ENCODE measurements at places on chromosomes 7 and 10.

DNA sequence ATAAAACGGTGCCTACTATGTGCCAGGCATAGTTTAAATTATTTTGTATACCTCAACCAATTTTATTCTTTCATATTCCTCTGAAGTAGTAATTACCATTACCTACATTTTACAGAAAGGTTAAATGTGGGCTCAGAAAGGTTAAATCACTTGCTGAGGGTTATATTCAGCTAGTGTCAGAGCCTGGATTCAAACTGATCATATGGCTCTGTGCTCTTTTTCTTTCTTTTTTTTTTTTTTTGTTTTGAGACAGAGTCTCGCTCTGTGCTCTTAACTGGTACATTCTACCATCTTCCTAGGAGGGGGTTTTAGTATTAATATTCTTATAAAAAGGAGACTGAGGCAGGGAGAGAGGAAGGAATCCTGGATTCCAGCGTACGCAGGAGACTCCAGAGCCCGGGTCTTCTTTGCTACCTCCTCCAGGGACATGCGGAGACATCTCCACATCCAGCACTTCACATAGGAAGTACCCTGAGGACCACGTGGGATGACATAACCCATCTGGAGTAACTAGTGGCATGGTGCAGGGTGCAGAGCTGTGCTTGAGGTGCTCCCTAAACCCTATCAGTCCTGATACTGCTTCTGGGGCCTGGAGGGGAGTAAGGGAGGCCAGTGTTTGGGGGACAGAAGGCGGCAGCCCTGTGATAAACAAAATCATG is 29.6 kb upstream of the ATXN7L1 start:
- H3K36me3 ChIP-seq: peaks cover 4% of the 10 kb centered on the region
- H3K4me3 ChIP-seq: no peak overlapping the region
- H3K27ac ChIP-seq: no peak overlapping the region
- no peaks in the 10 kb centered on the region for H3K27me3 ChIP-seq

- H3K4me1 ChIP-seq: no peaks in the 10 kb centered on the region
- H3K4me3 ChIP-seq: no peak overlapping the region
- H3K27ac ChIP-seq: no peak overlapping the region
- no peaks in the 10 kb centered on the region for H3K27me3 ChIP-seq
- H3K36me3 ChIP-seq: no peaks in the 10 kb centered on the region
These were observed 39.7 kb upstream of the TEX47 start for GRCh38 chr7:88835147-88835728.

DNA sequence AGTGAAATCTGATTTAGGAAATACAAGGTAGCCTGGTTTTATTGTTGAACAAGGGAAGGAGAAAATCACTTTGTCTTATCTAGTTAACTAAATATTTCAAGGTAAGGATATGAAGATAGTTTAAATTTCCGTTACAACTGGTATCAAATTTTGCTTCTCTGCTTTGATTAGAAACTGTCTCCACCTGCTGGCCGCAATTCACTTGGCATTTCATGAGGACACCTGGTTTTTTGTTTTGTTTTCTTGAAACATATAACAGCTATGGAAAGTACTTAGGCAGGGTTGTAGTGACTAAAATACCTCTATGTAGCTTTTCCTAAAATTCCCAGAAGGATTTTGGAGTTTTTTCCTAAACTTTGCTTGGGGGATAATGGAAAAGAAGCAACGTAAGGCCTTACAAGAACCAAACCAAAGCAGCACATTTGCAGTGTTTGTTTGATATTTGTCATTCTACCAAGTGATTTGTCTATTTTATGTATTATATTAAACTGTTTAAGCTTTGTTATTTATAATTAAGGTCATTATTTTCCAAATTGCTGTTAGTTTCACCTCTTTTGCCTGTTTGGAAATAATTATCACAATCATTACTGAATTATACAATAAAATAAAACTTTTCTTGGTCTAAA is 73.6 kb downstream of the AHCYL2 start:
- H3K27ac ChIP-seq: no peak overlapping the region
- no peaks in the 10 kb centered on the region for H3K27me3 ChIP-seq
- no peak for DNase-seq
- H3K4me3 ChIP-seq: no peak overlapping the region

DNA sequence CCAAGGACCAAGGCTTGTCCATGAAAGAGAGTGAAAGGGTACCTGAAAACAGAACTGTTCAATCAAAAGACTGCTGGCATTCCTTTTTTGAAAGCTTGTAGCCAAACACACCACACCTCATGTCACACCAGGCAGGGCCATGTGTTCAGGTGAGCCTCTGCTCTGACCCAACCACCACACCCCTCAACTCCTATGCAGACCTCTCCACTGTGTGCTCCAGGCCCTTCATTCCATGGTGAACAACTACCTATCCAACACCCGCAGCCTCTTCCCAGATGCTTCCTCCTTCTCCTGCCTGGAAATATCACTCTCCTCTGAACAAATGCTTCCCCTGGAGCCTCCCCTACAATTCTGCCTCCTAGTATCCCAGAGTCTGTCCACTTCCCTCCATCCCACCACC is 166.6 kb downstream of the AVL9 start:
- no peak overlapping the region for H3K4me3 ChIP-seq
- no peaks in the 10 kb centered on the region for H3K36me3 ChIP-seq
- no peak for DNase-seq
- no peaks in the 10 kb centered on the region for H3K4me1 ChIP-seq

GRCh38 chr10:59971915-59972314 is 65.6 kb upstream of the CCDC6 start:
- H3K27me3 ChIP-seq: no peaks in the 10 kb centered on the region
- no peaks in the 10 kb centered on the region for H3K4me1 ChIP-seq
- H3K27ac ChIP-seq: no peak overlapping the region
- no peak for DNase-seq
- no peak overlapping the region for H3K4me3 ChIP-seq
- no peaks in the 10 kb centered on the region for H3K36me3 ChIP-seq

DNA sequence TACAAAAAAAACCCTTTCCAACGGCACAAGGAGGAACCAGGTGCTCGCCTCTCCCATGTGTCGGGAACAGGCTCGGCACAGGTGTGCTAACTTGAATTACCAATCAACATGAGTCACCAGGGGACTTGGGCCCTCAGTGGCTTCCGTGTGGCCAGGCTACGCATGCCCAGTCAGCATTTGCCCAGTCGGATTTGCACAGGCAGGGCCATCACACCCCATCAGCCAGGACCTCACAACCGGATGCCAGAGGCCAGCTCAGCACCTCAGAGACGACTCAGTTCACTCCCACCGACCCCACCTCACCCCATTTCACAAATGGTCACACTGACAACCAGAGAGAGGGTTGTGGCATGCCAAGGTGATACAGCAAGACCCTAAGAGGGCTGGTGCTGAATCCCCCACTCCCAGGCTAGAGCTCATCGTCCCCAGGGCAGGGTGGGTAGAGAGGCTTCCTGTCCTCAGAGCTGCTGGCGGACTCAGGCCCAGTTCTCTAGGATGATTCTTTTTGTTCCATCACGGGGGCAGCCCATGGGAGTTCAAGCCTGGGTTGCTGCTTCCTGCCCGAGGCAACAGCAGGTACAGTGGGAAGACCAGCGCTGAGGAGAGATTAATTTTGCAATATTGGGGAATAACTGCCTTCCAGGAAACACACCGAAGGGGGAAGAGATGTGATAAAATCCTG is 13.6 kb downstream of the ANXA11 start:
- H3K27me3 ChIP-seq: no peaks in the 10 kb centered on the region

GRCh38 chr10:74674927-74675326 is 151.5 kb upstream of the KAT6B start:
- H3K4me3 ChIP-seq: no peak overlapping the region
- H3K4me1 ChIP-seq: no peaks in the 10 kb centered on the region
- no peak overlapping the region for H3K27ac ChIP-seq
- no peak for DNase-seq

GRCh38 chr7:114650491-114650890 is 235.9 kb downstream of the FOXP2 start:
- no peaks in the 10 kb centered on the region for H3K27me3 ChIP-seq
- H3K4me1 ChIP-seq: peaks cover 4% of the 10 kb centered on the region
- no peak for DNase-seq
- H3K27ac ChIP-seq: no peak overlapping the region

- no peaks in the 10 kb centered on the region for H3K4me1 ChIP-seq
- H3K27me3 ChIP-seq: no peaks in the 10 kb centered on the region
- no peak for DNase-seq
- H3K27ac ChIP-seq: no peak overlapping the region
These were observed 136.2 kb upstream of the FZD8 start for GRCh38 chr10:35778306-35778705.

DNA sequence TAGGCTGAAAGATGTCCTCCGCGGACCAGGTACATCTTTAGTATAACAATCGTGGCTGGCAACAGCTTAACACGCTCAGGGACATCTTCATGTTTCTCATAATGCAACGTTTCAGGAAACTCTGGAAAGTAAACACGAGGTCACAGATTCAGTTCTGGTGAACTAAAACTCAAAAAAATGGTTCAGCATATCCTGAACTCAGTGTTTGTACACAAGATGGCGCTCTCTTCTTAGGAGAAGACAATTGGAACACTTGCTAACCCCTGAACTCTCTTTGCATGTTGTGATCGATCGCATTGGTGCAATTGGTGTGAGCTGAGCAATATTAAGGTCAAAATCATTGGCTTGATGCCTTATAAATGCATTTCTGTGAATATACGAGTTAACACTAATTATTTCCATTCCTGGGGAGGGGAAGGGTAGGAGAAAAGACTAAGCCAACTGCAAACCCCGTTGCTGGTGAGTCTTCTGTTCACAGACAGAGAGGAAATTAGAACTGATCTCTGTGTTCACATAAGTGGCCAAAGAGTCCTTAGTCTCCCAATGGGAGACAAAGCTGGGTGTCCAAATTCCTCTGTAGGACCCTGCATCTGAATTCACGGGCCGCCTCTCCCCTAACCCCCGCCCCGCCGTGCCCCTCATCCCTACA is 52.6 kb upstream of the FAM180A start:
- peak overlapping the region; percentile 70 for H3K27ac ChIP-seq
- H3K36me3 ChIP-seq: no peaks in the 10 kb centered on the region
- H3K4me1 ChIP-seq: peaks cover 5% of the 10 kb centered on the region
- no peaks in the 10 kb centered on the region for H3K27me3 ChIP-seq

GRCh38 chr7:88226886-88227516 is 7.2 kb upstream of the SRI start:
- H3K4me3 ChIP-seq: no peak overlapping the region
- no peak overlapping the region for H3K27ac ChIP-seq
- no peaks in the 10 kb centered on the region for H3K36me3 ChIP-seq
- H3K4me1 ChIP-seq: no peaks in the 10 kb centered on the region

GRCh38 chr10:11173042-11173441 is 155.4 kb downstream of the CELF2 start:
- no peak overlapping the region for H3K4me3 ChIP-seq
- H3K36me3 ChIP-seq: no peaks in the 10 kb centered on the region
- peaks cover 5% of the 10 kb centered on the region for H3K4me1 ChIP-seq
- no peak for DNase-seq
- H3K27me3 ChIP-seq: no peaks in the 10 kb centered on the region
